ENCODE measurements at places on chromosomes 4 and X.

DNA sequence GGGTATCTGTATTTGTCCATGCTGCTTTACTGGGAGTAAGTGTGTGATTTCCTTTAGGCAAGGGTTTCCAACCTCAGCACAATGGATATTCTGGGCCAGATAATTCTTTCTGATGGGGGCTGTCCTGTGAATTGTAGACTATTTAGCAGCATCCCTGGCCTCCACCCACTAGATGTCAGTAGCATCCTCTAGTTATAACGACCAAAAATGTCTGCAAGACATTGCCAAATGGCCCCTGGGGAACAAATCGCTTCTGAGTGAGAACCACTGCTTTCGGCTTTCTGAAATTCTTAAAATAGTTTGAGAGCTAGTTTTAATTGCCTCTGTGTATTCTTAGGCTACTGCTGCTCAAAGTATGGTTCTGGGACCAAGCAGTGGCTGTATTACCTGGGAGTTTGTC is 81.2 kb upstream of the GPM6B start:
- DNase-seq: peak; percentile 29

GRCh38 chrX:2334237-2334636 is 166.5 kb downstream of the DHRSX start:
- DNase-seq: no peak

- no peak for DNase-seq
These were observed 30.6 kb upstream of the GTPBP6 start for GRCh38 chrX:349196-349595.

DNA sequence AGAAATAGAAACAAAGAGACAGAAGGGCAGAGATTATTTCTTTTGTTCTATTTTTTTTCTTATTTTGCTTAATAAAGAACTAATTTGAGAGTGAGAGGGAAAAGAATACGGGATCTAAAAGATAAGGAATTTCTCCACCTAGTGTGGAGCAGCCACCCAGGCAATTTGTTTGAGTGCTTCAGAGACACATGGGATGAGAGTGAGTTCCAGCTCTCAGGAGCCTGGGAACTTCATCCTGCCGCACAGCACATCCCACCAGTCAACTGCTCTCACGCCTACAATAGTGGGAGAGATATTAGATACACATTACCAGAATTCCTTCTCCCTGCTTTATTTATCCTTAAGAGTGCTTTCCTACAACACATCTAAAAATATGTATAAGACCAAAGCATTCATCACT is 946.4 kb downstream of the PDHA2 start:
- DNase-seq: no peak

- no peak for DNase-seq
These were observed 14.6 kb downstream of the HAND2 start for GRCh38 chr4:173515458-173515857.

- DNase-seq: peak; percentile 33
These were observed 1.9 kb downstream of the USP38 start for GRCh38 chr4:143186649-143187048.

DNA sequence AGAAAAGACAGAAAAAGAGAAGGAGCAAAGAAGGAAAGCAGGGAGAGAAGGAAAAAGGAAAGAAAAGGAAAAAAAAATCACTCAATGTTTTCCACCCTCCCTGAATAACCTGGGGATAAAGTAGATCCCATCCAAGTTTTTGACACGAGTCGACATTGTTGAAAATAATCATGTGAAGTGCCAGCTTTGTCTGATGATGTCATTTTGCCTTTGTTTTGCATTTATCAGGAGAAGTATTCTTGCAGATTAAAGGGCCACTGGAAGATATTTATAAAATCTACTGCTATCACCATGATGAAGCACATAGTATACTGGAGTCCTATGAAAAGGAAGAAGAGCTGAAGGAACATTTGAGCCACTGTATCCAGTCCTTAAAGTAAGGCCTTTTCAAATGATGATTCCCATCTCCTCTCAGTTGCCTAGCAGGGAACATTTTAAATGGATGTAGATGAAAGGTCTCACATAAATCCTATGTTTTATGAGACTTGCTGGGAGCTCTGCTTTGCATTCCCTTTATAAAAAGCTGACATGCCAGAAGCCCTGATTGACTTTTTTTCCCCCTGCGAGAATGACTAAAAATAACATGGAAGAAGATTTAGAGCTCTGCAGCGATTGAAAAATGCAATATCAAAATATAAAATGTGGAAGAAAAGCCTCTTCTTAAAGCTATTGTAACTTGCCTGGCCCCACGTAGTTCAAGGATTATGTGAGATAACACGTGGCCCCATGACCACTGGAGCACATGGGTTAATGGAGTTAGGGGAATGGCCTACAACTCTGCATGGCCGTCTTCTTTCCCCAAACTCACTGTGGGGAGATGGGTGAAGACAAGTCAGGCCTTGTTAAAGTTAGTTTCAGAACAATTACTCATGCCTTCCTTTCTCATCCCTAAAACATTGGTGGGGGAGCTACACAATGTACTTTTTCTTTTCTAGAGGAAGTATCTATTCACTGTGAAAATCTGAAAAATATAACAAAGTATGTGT is 77.5 kb downstream of the INTS12 start:
- no peak for DNase-seq

DNA sequence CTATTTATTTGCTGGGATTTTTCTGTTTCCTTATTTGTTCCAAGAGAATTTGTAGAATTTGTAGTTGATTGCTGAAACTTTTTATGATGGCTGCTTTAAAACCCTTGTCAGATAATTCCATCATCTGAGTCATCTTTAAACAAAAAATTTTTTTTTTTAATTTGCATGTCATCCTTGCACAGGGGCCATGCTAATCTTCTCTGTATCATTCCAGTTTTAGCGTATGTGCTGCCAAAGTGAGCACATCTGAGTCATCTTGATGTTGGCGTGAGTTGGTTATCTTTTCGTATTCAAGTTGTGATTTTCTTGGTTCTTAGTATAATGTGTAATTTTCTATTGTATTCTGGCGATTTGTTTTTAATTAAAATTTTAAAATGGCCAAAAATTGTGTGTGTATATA is 18.7 kb upstream of the ZNF157 start:
- DNase-seq: no peak

DNA sequence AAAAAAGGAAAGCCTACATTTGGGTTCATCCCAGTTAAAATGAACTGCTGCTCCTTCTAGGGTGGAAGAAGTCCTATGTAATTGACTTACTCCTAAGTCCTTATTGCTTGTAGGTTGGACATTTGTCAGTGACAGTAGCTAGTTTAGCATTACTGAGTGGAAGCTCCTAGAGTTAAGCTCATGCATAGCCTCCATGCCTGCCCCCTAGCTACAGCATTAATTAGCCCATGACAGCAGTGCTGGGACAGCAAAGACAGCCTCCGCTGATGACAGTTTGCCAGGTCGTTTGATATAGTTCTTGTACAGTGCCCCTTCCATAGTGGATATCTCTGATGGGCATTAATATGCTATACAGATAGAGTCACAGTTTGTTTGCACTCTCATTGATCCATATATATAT is 18.7 kb upstream of the GALNTL6 start:
- no peak for DNase-seq

- no peak for DNase-seq
These were observed 1066.0 kb downstream of the GLUD2 start for GRCh38 chrX:122113376-122113775.

- DNase-seq: no peak
These were observed 23.4 kb upstream of the GLRB start for GRCh38 chr4:157052429-157053040.

DNA sequence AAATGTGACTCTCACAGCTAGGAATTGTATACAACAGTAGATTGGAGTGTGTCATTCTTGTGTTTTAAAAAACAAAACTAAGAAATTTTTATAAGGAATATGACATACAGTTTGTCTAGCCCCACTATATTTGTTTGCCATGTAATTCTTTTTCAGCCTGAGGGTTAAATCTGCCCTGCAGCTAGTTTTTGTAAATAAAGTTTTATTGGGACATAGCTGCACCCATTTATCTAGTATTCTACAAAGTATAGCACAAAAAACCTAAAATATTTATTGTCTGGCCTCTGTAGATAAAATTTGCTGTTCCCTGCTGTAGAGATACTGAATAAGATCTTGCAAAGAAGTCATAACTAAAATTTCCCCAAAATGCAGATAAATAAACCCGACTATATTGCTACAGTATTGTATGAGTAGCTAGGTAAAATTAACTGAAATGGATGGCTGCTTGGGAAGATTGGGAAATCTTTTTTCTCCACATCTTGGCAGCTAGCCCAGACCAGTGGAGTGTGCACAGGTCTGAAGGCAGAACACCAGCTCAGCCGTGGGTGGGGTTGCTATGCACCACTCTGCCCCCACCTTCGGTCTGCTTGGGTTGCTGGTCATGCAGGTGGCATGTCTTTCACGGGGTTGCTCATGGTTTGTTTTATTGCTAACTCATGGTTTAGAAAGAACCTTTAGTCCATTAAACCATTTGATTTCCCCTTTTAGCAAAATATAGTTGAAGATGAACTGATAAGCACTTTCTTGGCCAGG is 127.9 kb downstream of the KLHL8 start:
- DNase-seq: no peak

DNA sequence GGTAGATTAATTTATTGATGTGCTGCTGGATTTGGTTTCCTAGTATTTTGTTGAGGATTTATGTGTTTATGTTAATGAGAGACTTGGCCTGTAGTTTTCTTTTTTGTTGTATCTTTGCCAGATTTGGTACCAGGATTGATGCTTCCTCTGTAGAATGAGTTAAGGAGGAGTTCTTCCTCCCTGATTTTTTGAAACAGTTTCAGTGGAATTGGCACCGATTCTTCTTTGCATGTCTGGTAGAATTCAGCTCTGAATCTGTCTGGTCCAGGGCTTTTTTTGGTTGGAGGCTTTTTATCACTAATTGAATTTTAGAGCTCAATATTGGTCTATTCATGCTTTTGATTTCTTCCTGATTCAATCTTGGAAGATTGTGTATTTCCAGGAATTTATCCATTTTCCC is 174.0 kb upstream of the NDST4 start:
- DNase-seq: no peak

- DNase-seq: no peak
These were observed 157.8 kb downstream of the AFF2 start for GRCh38 chrX:148658115-148658730.

DNA sequence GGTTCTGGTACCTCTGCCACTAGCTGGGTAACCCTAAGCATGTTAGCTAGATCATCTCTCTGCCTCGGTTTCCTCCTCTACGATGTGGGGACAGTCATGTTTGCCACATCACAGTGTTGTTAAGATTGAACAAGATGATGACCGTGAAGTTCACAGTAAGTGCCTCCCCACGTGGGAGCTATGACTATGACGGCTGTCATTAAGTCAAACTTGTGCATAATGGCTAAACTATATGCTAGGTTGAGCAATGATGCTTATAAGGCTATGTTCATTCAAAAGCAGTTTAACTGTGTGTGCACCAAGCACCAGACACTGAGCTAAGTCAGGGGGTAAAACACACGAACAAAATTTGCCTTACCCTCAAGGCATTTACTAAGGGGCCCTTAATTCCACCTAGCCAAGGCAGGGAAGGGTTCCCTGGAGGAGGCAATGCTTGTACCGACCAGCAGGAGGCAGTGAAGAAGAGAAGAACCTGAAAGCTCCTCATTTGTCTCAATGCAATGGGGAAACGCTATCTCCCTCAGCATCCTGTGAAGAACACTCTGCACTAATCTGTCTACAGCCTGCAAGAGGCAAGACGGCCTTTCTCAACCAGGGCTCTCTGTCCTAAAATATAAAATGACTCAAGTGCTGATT is 52.9 kb downstream of the MAP7D2 start:
- peak; percentile 16 for DNase-seq

DNA sequence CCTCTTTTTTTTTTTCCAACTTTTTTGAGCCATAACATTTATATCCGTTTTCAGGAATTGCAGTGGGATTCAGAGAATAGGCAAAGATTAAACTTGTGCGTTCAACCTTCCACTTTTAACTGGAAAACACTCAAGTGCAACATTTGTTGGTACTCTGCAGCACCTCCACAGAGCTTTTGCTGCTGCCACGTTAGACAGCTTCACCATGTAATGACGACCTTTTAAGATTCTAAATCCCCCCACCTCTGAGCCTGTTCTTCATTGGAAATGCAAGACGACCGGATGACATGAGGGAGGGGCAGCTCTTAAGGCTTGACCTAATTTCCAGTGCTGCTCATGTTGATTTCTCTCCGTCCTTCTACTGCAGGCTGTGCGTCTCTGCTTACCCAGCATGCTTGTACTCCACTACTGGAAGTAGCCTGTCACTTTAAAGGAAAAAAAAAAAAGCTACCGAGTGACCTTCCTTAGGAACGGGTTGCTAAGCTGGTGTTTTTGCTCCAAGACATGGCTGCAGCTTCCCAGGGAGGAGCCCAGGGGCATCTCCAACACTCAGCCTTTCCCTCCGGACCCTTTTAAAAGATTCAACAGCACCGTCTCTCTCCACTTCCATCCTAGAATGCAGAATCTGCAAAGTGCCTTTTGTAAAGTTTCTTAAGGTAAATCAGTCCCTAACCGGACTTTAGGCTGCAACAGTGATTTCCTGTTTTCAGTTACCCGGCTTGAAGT is at the start of gene CC2D2A:
TSS of gene CC2D2A (plus strand) at position 481 of the 726 bp plus-strand sequence. CDS start 6,051 bp downstream, outside the sequence.
- no peak for DNase-seq

DNA sequence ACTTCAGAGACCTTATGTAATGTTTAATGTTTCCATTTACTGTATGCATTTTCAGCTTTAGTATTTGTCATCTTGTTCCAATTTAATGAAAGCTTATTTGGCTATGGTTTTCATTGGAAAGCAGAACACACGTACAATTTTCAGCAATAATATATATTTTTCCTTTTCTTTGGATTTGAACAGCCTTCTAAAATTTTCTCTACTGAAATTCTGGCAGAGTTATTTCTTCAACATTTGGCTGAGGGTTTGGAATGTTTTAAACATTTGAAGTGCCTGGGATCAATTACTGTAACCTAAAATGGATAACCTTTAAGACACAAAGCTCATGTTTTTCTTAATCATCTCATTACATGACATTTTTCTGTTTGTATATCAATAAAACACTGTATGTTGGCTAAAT is 156.9 kb downstream of the TENM3 start:
- DNase-seq: no peak

DNA sequence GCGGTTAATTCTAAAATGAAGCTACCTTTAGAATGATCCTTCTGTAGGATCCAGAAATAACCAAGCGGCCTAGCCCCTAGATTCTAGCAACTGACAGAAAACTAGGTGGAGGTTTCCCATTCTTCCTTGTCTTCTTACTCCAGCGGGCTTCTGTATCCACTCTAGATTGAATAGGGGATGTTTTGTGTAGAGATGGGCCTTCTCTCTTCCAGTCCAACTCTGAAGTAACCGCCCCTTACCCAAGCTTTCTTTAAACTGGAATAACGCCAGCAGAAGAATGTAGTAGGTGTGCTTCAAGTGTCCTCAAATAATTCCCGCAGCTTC is 386 bp upstream of the TMEM184C start:
- no peak for DNase-seq

DNA sequence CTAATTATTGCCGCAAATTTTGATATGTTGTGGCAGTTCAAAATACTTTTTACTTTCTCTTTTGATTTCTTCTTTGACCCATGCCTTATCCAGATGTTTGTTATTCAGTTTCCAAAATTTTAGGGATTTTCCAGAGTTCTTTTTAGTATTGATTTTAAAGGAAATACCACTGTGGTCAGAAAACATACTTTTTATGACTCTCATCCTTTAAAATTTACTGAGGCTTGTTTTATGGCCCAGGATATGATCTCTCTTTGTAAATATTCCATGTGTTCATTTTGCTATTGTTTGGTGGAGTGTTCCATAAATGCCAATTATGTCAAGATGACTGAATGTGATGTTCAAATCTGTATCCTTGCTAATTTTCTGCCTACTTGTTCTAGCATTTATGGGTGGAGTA is 272.3 kb upstream of the DIPK2B start:
- no peak for DNase-seq

Data from activated CD4-positive, alpha-beta T cell treated with anti-CD3 and anti-CD28 coated beads, Interleukin-10, Interleukin-2, amounts not matched to agents 100 ng/mL and 50 ng/mL, durations not matched to agents 16 hours and 8 hours (primary cell).